ENCODE measurements at places on chromosomes 1 and 21. TPM values are rescaled to one million over a fixed set of nuclear protein-coding genes. Genes with fewer than 3 reads are reported as not detected.

DNA sequence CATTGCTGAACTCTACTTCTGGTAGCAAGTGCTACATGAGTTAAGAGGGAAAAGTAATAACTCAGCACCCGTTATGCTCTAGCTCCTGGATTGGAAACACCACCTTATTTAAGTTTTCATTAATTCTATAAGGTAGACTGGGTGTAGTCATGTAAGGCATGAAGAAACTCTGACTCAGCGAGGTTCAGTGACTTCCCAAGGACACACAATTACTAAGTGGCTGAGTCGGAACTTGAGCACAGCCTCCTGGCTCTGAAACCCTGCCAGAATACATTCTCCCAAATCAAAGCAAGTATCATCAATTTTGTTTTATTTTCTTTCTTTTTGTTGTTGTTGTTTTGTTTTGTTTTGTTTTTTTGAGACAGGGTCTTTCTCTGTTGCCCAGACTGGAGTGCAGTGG, 29.1 kb upstream of the SCCPDH start:
- DNase-seq, result no peak

DNA sequence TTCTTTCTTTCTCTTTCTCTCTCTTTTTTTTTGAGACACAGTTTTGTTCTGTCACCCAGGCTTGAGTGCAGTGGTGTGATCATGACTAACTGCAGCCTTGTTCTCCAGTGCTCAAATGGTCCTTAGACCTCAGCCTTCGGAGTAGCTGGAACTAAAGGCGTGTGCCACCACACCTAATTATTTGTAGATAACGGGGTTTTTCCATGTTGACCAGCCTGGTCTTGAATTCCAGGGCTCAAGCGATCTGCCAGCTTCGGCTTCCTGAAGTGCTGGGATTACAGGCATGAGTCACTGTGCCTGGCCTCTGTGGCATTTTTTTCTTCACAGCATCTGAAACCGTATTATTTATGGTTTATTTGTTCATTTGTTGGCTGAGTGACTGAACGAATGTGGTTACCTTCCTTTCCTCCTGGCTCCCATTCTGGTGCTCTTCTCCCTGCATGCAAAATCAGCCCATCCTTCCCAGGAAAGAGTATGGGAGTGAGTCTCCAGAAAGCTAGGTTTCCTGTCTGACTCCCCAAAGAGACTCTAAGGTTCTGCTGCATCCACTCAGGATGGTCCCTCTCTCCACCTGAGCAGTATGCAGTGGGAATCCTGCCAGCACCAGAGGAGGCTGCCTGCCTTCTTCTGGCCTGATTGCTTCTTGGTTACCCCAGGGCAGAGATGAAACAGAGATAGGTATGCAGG, 155.0 kb upstream of the BEND5 start:
- DNase-seq, result no peak

GRCh38 chr1:235943581-235944114, 76.9 kb upstream of the LYST start:
- no peak for DNase-seq

RIPPLY3 gene
- total RNA-seq, result not detected

CD84 gene
- total RNA-seq, result 63.9 TPM
